ENCODE measurements at places on chromosomes 7 and 10.
A peak's percentile ranks its signal among the peaks of the same experiment; 100 is the strongest.

- peak; percentile 80 for DNase-seq
- H3K27ac ChIP-seq: peak overlapping the region; percentile 91
- peak overlapping the region; percentile 77 for H3K4me3 ChIP-seq
Observed at GRCh38 chr10:114821915-114822443, 399 bp downstream of the FHIP2A start.

DNA sequence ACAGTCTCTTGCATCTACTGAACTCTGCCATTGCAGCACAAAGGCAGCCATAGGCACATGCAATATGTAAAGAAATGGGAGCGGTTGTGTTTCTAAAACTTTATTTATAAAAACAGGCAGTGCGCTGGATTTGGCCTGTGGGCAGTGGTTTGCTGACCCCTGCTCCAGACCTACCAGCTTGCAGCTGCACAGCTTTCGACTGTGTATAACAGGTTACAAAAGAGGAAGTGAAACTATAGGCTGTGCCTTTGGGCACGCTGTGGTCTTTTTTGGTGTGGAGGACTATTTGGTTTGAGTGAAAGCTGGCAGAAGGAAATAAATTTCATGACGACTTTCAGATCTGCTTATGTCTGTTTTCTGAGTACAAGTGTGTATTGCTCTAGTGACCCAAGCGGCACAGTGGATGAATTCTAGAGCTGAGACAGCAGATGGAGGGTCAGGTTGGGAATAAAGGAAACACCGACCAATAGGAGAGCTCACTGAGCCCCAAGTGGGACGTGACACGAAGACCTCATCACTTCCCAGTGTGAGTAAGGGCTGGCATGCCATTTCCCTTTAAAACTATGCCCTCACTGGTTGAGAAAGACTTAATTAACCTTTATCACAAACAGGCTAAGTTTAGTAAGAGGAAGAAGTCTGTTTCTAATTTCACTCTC is 152.7 kb downstream of the ANK3 start:
- H3K4me1 ChIP-seq: no peaks in the 10 kb centered on the region
- no peak overlapping the region for H3K27ac ChIP-seq
- H3K27me3 ChIP-seq: no peaks in the 10 kb centered on the region
- H3K4me3 ChIP-seq: peak overlapping the region; percentile 9
- DNase-seq: peak; percentile 17
- H3K36me3 ChIP-seq: no peaks in the 10 kb centered on the region

DNA sequence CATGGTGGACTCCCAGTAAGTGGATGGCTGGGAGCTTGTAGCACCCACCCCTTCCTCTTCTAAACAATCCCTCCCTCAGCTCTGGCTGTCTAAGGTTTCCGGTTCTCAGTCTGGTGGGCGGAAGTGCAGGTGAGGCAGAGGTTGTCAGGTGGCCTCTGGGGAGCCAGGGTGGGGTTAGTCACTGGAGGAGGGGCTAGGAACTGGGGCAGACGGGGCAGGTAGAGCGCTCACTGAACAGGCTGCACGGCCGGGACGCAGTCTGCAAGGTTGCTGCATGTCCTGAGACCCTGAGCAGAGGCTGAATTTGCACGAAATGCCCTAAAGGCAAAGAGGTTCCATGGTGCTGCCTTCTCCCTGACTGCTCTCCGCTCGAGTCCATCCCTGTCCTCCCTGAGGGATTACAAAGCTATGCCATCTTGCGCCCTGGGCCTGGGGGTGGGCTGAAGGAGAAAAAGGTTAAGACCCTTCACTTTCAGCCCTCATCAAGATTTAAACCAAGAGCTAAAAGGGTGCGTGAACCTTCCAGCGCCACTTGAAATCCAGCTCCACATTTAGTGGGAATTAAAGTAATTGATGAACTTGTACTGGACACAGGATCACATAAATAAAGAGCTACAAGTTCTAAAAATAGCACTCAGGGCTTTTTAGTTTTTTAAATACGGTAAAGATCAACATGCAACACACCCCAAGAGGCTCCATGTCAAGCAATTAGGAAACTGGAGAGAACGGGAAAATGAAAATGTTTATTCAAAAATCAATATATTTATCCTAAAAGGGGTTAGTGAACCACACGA is 62.3 kb upstream of the CTBP2 start:
- H3K4me1 ChIP-seq: no peaks in the 10 kb centered on the region
- no peak for DNase-seq
- H3K4me3 ChIP-seq: no peak overlapping the region
- no peaks in the 10 kb centered on the region for H3K36me3 ChIP-seq
- no peaks in the 10 kb centered on the region for H3K27me3 ChIP-seq
- H3K27ac ChIP-seq: no peak overlapping the region

DNA sequence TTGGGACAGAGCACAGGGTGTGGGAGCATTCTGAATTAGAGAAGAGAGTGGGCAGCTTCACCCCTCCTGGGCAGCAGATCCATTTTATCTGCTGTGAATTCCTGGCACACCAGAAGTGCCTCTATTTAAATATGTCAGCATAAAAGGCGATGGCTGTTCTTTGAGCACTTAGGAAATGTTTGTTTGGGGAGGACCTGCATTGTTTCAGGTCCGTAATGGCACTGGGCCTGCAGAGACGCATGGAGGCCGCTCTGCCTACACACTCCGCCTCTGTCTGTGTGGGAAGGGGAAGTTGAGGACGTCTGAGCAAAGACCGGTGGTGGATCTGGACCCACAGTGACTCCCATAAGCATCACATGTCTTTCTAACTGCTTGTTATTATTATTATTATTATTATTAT is 253.2 kb downstream of the CAMK1D start:
- H3K27ac ChIP-seq: no peak overlapping the region
- H3K36me3 ChIP-seq: peaks cover 5% of the 10 kb centered on the region
- no peak for DNase-seq
- H3K27me3 ChIP-seq: no peaks in the 10 kb centered on the region
- H3K4me1 ChIP-seq: peaks cover 69% of the 10 kb centered on the region

GRCh38 chr7:129147731-129148130 is 3.2 kb downstream of the TSPAN33 start:
- peaks cover 24% of the 10 kb centered on the region for H3K27me3 ChIP-seq
- no peak overlapping the region for H3K4me3 ChIP-seq
- no peak overlapping the region for H3K27ac ChIP-seq
- H3K36me3 ChIP-seq: no peaks in the 10 kb centered on the region
- DNase-seq: no peak

GRCh38 chr10:124641282-124642087 is 102.7 kb downstream of the FAM53B start:
- peaks cover 38% of the 10 kb centered on the region for H3K36me3 ChIP-seq
- H3K4me1 ChIP-seq: peaks cover 100% of the 10 kb centered on the region
- no peaks in the 10 kb centered on the region for H3K27me3 ChIP-seq
- no peak overlapping the region for H3K4me3 ChIP-seq
- peak overlapping the region; percentile 56 for H3K27ac ChIP-seq

DNA sequence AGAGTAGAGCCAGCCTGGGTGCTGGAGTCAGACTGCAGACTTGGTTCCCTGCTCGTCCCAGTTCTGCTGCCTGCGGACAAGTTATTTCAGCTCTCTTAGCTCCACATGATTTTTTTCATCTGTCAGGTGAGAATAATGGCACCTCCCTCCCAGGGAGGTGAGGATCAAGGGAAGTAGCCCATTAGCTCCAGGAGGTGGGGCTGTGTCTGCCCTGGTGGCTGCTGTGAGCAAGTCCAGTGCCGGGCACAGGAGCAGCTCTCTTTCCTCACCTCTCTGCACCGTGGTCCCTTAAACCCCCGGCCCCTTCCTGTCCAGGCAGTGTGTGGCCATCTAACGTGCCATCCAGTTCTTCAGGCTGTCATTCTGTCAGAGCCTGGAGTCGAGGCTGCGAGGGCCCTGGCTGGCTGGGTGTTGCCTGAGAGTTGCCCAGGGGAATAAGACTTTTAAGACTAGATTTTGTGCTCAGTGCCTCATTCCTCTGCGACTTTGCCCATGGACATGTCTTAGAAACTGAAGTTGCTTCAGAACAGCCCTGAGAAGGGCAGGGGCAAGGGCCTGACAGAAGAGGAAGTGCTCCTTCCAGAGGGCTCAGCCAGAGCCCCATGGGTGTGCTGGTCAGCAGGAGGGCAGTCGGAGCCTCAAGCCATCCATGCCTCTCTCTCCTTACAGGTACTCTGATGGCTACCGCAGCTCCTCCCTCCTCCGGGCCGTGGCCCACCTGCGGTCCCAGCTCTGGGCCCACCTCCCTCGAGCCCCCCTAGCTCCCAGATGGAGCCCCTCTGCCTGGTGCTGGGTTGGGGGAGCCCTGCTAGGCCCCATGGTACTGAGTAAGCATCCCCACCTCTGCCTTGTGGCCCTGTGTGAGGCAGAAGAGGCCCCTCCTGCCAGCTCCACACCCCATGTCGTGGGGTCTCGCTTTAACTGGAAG is 5.0 kb downstream of the ABCB8 start:
- peaks cover 44% of the 10 kb centered on the region for H3K36me3 ChIP-seq
- H3K27me3 ChIP-seq: no peaks in the 10 kb centered on the region
- no peak overlapping the region for H3K4me3 ChIP-seq

GRCh38 chr7:158246960-158247673 is 340.5 kb downstream of the PTPRN2 start:
- no peak overlapping the region for H3K27ac ChIP-seq
- no peak for DNase-seq
- H3K36me3 ChIP-seq: no peaks in the 10 kb centered on the region
- no peak overlapping the region for H3K4me3 ChIP-seq
- H3K4me1 ChIP-seq: no peaks in the 10 kb centered on the region
- H3K27me3 ChIP-seq: no peaks in the 10 kb centered on the region

- H3K4me3 ChIP-seq: peak overlapping the region; percentile 69
- H3K27me3 ChIP-seq: no peaks in the 10 kb centered on the region
- peaks cover 19% of the 10 kb centered on the region for H3K36me3 ChIP-seq
- peak overlapping the region; percentile 21 for H3K27ac ChIP-seq
Observed at GRCh38 chr7:100867776-100868485, 744 bp downstream of the TRIP6 start.

- H3K27ac ChIP-seq: peak overlapping the region; percentile 60
- no peaks in the 10 kb centered on the region for H3K27me3 ChIP-seq
- no peak overlapping the region for H3K4me3 ChIP-seq
- peaks cover 3% of the 10 kb centered on the region for H3K4me1 ChIP-seq
Observed at GRCh38 chr7:108136191-108136688, 6.1 kb upstream of the LAMB4 start.

- no peak overlapping the region for H3K27ac ChIP-seq
- H3K4me1 ChIP-seq: no peaks in the 10 kb centered on the region
- H3K4me3 ChIP-seq: no peak overlapping the region
Observed at GRCh38 chr7:99129536-99129935, 14.4 kb downstream of the SMURF1 start.

- DNase-seq: no peak
- H3K27ac ChIP-seq: no peak overlapping the region
- H3K27me3 ChIP-seq: no peaks in the 10 kb centered on the region
- H3K4me3 ChIP-seq: no peak overlapping the region
Observed at GRCh38 chr7:130112093-130112492, 41.8 kb downstream of the KLHDC10 start.

DNA sequence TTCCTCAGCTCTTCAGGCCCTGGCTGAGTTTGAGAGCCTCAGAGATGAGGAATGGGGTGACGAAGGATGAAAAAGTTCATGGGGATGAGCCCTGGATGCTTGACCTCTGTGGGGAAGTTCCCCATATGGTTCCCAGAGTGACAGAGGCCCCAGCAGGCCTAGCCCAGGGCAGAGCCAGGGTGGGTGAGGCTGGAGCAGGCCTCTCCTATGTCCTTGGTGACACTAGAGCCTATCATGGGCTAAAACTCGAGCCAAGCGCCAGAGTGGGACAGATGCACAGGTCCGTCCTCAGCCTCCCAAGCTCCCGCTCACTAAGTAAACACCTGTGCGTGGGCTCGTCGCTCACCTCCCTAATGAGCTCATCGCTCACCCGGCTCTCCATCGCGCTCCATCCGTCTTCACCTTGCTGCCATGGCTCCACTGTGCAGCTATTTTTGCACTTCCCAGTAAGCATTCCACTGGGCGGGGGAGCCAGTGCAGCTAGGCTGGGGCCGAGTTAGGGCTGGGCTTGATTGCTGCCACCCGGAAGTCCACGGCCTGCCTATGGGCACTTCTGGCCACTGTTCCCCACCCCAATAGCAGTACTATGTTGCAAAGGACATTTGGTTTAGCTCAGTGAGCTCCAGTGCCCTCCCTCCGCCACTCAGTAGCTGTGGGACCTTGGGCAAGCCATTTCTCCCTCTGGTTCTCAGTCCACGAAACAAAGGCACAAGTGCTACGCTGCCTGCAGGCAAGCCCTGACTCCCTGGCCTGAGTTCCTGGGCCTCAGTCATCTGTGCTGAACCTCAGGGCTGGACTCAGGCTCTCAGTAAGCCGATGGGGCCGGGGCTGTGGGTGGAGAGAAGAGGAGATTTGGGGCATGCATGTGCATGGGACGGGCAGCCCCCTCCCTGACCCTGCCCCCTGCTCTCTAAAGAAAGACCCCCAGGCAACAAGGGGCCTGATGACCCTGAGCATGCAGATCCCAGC is 117.3 kb upstream of the PCBD1 start:
- H3K36me3 ChIP-seq: no peaks in the 10 kb centered on the region
- H3K27me3 ChIP-seq: no peaks in the 10 kb centered on the region
- H3K27ac ChIP-seq: no peak overlapping the region
- H3K4me1 ChIP-seq: no peaks in the 10 kb centered on the region

- H3K27me3 ChIP-seq: no peaks in the 10 kb centered on the region
- no peaks in the 10 kb centered on the region for H3K36me3 ChIP-seq
- no peaks in the 10 kb centered on the region for H3K4me1 ChIP-seq
- no peak overlapping the region for H3K27ac ChIP-seq
- no peak overlapping the region for H3K4me3 ChIP-seq
- DNase-seq: no peak
Observed at GRCh38 chr7:132453826-132454225, 122.4 kb downstream of the PLXNA4 start.

DNA sequence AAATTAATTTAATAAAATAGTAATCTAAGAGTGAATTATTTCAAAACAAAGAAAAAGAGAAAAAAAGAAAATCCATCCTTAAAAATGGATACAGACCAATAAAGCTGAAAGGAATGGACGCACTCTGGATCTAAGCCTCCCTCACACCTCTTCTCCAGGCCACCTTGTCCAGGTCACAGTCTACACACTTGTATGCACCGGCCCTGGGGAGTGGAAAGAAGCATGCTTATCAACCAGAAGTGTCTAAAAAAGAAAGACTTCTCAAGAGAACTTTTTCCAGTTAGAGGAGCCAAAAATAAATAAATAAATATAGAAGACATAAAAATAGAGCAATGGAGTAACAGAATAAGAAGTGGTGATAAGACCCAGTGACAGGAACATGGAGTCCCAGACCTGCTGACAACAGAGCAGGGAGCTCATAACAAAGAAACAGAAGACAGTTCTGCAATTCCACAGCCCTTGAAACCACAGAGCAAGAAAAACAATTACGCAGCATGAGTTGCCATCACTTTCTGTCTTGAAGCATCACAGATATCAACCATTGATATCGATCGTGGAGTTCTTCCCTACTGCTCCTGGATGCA is 311.7 kb upstream of the NFE2L3 start:
- H3K4me3 ChIP-seq: no peak overlapping the region
- no peaks in the 10 kb centered on the region for H3K27me3 ChIP-seq
- H3K36me3 ChIP-seq: no peaks in the 10 kb centered on the region
- H3K27ac ChIP-seq: no peak overlapping the region
- H3K4me1 ChIP-seq: no peaks in the 10 kb centered on the region

- peaks cover 39% of the 10 kb centered on the region for H3K36me3 ChIP-seq
- no peak for DNase-seq
- peak overlapping the region; percentile 63 for H3K4me3 ChIP-seq
- H3K4me1 ChIP-seq: peaks cover 24% of the 10 kb centered on the region
- no peak overlapping the region for H3K27ac ChIP-seq
Observed at GRCh38 chr10:100348389-100348927, 1.4 kb downstream of the SCD start.
